Stimulated activated CD4-positive, alpha-beta T cell treated with anti-CD3 and anti-CD28 coated beads, TNF-alpha, amount 100 ng/mL, for 24 hours (primary cell): ENCODE measurements at places on chromosomes 3 and 15.

- no peak for DNase-seq
Observed at GRCh38 chr3:32626631-32627030, 56.0 kb upstream of the DYNC1LI1 start.

- DNase-seq = no peak
Observed at GRCh38 chr3:124250053-124250452, 258.1 kb upstream of the ROPN1 start.

DNA sequence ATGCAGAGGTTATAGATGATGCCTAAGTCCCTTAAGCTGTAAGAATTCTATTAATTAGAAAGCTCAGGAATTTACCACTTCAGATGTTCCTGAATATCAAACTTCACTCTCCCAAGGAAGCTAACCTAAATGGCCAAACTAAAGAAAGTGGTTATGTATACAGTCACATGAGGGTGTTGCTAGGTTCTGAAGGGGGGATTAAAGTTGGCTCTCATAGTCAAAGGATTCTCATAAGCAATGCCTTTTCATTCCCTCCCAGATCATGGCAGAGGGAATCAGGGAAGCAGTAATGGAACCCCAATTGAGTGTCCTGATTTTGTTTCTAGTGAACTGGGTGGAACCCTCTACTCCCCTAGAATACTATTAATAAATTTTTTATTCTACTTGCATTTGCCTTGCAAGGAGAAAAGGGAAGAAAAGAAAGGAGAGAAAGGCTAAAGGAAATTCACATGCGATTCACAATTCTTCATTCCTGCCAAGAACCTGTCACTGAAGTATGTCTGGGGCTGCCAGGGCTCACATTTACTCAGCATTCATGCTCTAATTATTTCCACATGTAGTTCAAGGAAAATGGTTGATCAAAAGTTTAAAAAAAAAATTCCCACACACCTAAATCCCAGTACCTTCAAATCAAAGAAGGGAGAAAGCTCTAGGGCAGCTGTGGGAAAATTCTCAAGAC lies 25.1 kb downstream of the FSTL1 start:
- no peak for DNase-seq

- no peak for DNase-seq
Observed at GRCh38 chr3:150443331-150443741, 35.2 kb downstream of the TSC22D2 start.
